ENCODE measurements at places on chromosomes 1 and 21.

- no peak for DNase-seq
These were observed 47.5 kb downstream of the YARS1 start for GRCh38 chr1:32769524-32770220.

DNA sequence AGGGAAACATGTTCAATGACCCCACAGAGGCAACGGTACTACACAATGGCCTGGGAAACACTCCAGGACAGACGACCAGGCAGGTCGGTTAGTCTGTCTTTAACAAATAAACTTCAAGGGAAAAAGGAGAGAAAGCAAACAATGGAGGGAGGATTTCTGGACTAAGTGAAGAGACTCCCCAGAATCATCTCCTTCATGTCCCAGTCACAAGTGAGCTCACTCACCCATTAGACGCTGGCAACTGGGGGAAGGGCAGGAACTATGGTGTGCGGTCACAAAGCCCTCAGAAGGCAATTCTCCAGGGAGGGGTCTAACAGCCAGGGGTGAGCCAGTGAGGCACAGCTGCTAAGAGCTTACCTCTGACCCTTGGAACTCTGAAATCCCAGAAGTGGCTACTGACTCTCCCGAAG is 55.7 kb upstream of the NADK start:
- no peak for DNase-seq

GRCh38 chr1:108880850-108881249 is 4.1 kb downstream of the GPSM2 start:
- no peak for DNase-seq

GRCh38 chr1:47030170-47030805 is 6.8 kb downstream of the CYP4X1 start:
- DNase-seq: no peak

DNA sequence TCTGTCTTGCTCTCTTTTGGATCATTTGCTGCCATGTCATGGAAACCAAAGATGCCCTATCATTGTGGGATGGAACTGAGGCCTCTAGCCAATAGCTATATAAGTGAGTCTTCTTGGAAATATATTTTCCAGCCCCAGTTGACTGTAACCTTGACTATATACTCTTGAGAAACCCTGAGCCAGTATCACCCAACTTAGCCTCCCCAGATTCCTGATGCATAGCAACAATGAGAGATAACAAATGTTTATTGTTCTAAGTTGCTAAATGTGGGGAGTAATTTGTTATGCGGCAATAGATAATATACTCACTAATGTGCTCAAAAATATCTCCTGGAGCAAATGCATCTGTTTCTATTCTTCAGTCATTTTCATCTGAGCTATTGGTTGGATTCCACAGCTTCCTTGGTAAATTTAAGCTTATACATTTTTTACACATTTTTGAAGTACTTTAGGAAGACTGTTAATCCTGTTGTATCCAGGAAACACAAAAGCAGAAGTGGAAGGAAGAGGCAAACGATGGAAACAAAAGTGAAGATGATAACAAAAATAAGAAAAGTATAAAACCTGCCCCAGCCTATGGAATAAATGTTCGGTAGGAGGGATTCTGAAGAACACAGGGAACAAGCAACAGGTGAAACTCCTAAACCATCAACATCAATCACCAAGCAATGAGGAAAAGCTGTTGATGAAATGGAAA is 6.3 kb upstream of the SRRM1 start:
- no peak for DNase-seq

DNA sequence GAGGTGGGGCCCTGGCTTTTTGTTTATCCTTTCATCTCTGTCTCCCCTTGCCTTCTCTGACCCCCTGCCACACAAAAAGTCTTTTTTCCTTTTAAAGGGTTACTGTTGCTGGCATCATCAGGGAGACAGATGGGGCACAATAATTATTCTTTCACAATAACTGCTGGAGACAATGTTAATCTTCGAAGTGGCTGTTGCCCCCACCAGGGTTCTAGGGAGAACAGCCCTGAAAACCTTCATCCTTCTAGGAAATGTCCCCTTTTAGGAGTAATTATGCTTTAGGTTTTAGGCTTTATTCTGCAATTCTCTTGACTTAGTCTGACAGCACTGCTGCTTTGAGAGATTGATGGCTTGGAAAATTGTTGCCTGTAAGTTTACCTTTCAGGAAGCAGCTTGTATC is 150.0 kb downstream of the NOS1AP start:
- no peak for DNase-seq

GRCh38 chr21:23743821-23744220 is 1863.5 kb downstream of the MRPL39 start:
- DNase-seq: no peak

DNA sequence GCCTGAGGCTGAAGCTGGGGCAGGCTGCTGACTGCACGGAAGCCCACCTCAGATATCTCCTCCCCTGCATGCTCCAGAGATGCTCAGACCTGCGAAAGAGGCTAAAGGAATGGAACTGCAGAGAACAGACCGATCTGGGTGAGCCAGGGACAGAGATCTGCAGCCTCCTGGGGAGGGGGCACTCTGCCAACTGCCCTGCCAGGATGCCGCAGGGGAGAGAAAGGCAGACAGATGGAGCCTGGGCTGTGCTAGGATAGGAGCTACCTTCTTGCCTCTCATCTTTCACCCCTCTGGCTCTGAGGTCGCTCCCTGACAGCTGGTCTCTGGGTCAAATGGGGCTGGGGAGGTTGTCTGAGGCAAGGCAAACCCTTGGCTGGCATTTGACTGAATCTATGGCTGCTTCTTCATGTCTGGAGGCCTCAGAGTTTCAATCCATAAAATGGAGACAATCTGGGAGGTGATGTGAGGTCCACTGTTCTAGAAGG is 238.2 kb downstream of the GRIK3 start:
- no peak for DNase-seq

- DNase-seq: no peak
These were observed 77.5 kb upstream of the L1TD1 start for GRCh38 chr1:62117018-62117750.

GRCh38 chr1:218763538-218763937 is 410.1 kb upstream of the LYPLAL1 start:
- no peak for DNase-seq

DNA sequence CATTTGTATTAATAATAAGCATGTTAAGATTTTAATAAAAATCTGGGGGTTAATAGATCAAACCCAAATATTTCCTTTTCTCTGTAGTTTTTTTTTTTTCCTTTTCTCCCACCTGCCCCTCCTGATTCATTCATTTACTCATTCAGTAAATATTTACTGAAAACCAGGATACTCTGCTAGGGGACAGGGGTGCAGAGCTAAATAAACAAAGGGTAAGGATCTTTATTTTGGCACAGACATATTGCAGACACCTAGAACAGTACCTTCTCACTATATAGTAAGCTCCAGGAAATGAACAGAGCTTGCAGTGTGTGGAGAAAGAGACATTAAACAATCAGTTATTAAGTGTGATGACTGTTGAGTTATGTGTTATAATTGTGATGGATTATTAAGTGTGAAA is 60.9 kb downstream of the AK5 start:
- DNase-seq: no peak

GRCh38 chr1:155961937-155962336 is 16.4 kb downstream of the ARHGEF2 start:
- no peak for DNase-seq

DNA sequence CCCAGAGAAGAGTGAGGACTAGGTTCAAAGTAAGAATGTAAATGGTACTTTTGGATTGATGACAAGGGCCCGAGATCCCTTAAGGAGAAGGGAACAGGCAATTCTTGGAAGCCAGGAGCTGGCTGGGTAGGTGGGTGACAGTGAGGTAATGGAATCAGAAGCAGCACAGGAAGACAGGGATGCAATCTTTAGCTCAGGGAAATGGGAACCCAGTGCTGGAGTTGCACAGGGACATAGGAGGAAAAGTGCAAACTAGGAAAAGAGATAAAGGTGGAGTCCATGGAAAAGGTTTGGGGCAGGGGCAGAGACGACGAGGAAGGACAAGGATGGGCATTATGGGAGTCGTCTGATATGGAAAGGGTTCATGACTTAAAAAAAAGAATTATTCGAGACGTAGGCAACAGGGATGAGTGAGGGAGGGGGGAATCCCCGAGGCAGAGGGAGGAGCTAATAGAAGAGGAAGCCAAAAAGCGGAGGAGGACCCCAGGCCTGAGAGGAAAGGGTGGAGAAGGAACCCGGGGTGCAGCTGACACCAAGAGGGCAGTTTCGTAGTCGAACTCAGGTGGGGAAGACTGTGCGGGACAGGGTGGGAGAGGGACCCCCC is 495 bp downstream of the PI4KB start:
- peak; percentile 41 for DNase-seq

GRCh38 chr1:55720261-55720660 is 505.1 kb upstream of the USP24 start:
- no peak for DNase-seq
